Caki2 (cell line): ENCODE measurements at places on chromosomes 1 and 21.

- DNase-seq, result no peak
These were observed 3.4 kb downstream of the PLXNA2 start for GRCh38 chr1:208240662-208241355.

- no peak for DNase-seq
These were observed 43.9 kb upstream of the CAMK1G start for GRCh38 chr1:209539576-209539975.

DNA sequence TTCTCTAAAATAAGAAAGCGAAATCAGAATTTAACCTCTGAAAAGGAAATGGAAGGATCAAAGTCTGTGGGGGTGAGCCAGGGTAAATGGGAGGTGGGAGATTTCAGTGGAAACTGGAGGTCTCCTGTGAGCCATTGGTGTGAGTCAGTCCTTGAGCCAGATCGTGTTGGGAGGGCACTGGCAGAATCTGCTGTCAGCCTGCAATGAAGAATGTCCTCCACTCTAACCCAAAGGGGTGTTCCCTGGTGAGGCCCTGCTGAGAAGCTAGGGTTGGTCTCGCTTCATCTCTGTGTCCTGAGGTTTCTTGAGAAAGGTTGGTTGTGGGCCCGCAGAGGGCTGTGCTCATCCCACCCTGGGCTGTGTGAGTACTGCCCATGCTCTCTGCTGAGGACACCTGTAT, 2.4 kb downstream of the QSOX1 start:
- no peak for DNase-seq

DNA sequence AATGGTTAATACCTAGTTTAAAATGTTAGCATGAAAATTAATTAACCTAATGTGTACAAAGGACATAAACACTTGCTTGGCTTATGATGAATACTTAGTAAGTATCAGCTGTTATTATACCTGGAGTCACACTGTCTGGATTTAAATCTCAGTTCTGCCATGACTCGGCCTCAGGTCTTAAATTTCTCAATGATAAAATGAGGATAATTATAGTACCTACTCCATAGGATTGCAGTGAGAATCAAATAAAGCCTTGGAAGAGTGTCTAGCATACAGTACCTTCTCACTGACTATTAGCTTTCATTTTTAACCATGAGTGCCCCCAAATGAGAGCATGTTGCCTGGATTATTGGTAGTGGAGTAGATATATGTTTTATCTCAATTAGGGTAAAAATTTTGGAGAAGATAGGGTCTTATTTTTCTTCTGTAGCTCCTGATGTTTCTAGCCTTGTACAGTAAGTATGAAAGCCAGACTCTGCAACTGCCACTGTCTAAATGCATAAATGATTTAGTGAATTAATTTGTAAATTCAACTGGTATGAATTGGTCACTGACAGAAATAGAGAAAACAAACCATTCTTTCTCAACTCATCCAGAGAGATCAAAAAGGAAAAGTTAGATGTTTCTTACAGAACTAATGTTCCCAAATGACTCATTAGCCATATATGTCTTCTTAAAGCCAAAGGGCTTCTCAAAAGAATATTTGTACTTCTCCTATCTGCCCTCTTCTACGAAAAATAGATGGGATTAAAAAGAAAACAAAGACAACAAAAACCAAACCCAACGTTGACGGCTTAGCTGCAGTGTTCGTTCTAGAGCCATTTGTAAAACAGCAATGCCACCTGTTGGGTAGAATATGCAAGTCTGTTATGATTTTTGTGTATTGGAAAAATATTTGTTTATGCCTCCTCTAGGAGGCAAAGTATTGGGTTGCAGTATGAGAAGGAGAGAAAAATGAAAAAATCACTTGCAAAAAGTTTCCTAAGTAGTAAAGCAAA, 53.8 kb upstream of the MROH9 start:
- no peak for DNase-seq

DNA sequence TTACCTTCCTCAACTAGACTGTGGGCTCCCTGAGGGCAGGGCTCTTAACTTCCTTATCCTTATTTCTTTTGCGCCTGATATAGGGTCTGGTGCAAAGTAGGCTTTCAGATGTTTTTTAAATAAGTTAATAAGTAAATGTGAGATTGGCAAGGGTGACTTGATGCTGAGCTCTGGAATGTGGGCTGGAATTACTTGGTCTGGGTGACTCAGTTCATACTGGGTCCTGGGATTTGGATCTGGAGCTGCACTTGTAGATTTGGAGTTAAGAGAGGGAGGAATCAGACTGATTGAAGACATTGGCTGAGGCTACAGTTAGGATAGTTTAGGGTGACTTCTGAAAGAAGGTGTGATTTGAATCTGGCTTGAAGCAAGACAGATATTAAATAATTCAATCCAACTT, 190.9 kb downstream of the GIPC2 start:
- no peak for DNase-seq

GRCh38 chr1:199878823-199879222, 148.7 kb upstream of the NR5A2 start:
- DNase-seq, result no peak

GRCh38 chr1:174134003-174134659, 25.2 kb upstream of the RABGAP1L start:
- no peak for DNase-seq

DNA sequence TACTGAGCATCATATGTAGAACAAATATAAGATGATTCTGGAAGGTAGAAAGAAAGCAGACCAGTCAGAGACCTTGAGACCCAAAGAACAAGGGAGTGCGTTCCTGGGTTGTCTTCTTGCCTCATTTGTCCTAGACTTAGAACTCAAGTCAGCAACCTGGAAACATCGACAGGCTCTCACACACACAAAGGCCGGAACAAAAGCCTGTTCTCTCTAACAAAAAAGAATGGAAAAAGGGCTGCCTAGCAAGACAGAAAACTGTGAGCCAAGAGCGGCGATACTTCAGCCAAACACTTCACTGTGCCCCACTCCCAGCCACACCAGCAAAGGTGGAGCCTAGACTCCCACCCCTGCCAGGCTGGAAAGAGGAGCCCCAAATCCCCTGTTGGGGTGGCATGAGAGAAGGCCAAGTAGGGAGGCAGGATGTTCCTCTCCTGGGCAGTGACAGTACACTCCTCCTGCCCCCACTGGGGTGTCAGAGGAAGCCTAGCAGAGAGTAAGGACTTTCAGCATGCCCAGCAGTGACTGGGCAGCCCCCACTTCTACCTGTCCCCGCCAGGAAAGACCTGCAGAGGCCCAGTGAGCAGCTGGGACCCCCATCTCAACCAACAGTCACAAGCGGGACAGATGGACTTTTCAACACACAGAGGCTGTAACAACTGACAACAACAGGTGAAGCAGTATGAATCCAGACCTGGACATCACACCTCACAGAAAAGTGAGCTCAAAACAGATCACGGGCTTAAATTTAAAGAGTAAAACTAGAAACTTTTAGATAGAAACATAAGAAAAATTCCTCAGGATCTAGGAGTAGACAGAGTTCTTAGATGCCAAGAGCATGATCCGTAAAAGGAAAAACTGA, 33.0 kb downstream of the MRAP start:
- DNase-seq, result no peak

DNA sequence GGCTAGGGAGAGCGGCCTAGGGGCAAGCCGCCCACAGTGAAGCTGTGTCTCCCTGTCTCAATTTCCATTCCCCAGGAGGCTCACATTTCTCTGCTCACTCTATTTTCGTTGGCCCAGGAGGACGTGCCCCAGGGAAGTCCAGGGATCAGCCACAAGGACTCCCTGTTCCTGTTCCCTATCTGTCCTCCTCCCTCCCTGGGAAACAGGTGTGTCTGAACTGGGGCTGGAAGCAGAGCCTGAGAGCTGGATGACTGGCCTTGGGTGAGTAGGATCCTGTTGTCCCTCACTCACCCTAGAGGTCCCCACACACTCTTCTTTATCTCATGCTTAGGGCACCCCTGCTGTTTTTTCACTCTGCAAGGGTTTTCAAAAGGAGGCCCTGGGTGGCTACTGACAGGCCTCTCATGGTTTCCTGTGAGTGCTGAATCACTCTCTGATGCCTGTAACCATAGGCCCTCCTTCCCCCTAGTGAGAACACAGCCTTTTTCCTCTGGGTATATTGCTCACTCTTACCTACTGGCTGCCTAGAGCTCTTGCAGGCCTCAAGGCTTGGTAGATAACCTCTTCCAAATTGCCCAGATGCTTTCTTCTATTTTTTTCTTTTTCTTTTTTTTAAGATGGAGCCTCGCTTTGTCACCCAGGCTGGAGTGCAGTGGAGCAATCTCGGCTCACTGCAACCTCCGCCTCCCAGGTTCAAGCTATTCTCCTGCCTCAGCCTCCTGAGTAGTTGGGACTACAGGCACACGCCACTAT, 3.3 kb upstream of the UTP11 start:
- no peak for DNase-seq

DNA sequence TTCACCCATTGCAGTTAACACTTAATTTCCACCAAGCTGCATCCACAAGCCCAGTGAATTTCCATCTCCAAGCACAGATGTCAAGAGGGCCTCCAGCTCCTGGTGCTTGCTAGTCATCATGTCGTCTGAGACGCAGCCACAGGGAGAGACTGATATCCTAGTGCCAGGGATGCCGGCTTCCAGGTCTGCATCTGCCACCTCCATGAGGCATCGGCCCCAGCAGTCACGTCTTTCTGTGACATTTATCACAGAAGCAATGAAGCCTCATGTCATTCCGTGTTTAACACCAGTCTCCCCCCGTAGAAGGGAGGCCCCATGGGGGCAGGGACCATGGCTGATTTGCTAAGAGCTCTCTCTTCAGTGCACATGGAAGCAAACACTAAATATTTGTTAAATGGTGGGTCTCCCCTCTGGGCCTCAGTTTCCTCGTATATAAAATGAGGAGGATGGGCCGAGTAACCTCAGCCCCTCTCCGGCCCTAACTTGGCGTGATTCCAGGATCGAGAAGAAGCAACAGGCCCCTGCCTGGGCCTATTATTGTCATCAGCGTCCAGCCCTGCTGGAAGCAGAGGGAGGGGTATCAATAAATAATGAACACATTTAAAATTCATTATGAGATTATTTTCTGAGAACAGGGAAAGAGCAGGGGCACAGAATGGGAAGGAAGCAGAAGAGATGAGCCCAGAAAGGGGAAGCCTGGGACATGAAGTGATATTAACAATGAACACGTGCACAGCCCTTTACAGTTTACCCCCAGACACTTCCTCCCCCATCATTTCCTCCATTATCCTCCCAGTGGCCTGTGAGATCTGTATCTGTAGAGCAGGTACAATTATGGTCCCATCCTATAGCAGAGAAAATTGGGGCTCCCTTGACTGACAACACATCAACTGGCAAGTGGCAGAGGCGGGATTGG, 837 bp upstream of the C1QB start:
- no peak for DNase-seq

GRCh38 chr1:202283991-202284390, 57.7 kb downstream of the UBE2T start:
- no peak for DNase-seq

- DNase-seq, result peak; percentile 74
These were observed 26.2 kb upstream of the SCMH1 start for GRCh38 chr1:41268154-41268770.

DNA sequence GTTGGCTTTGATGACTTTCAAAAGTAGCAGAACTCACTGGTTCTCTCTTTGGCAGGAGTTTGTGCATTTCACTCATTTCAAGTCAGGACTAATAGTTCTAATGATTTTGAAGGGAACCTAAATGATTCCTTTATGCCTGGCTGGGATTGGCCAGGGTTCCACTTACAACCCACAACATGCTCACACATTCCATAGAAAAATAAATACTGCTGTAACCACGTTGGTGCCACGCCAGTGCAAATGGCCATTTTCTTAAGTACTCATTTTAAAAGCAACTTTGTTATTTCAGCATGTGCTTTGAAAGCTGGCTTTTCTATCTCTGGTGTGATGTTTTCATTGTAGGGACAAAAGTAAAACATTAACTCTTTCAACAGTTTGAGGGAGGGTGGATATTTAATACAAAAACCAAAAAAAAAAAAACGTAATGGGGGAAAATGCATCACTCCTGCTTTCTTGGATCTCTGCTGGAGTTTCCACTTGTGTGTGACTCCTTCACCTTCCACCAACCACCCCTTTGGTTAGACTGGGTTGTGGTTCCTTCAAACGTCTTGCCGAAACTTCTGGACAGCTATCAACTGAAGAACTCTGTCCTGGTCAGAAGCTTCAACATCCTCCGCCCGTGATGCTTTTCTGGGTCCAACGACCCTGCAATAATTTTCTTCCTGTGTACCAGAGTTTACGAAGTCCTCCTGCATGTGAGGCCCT, 300.4 kb upstream of the RUNX1 start:
- peak; percentile 87 for DNase-seq

DNA sequence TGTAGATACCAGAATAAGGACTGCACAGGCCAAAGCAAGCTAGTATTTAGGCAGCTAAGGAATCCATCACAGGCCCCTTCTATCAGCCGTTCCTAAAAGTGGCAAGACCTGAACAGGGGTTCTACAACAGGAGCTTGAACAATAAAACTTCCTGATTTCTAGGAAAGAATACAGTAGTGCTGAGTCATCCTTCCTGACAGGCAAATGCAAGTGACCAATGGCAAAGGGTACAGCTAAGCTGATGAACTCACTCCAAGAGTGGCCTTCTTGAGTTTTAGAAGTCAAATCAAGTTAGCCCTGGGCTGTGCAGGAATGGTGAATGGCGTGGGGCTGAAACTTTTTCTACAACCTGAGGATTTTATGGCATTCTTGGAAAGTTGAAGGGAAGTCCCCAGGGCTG, 112.9 kb downstream of the GREM2 start:
- peak; percentile 39 for DNase-seq

- peak; percentile 95 for DNase-seq
These were observed 81.4 kb downstream of the NENF start for GRCh38 chr1:212514056-212514614.

GRCh38 chr1:2876846-2877245, 75.4 kb upstream of the TTC34 start:
- no peak for DNase-seq

DNA sequence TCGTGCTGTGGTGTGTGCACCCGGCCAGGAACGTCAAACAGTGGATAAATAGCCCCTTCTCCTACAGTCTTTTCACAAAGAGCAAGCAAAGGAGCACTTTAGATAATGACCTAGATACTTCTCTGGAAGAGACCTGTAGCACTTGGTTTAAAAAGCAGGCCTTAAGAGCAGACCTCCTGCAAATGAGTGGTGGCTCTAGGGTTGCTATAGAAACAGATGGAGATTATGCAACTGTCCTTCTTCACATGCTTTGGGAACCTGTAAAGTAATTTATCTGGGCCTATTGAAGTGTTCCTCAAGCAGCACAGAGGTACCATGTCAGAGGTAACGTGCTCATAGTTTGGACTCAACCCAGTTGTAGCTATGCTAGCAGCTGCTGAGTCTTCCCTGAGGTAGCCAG, 208.2 kb upstream of the KIAA0040 start:
- no peak for DNase-seq

GRCh38 chr1:64687725-64688327, 57.0 kb upstream of the RAVER2 start:
- DNase-seq, result no peak

- no peak for DNase-seq
These were observed 110.1 kb upstream of the DPYD start for GRCh38 chr1:98030976-98031375.

- no peak for DNase-seq
These were observed 343.2 kb upstream of the ZP4 start for GRCh38 chr1:238233966-238234365.
